ENCODE measurements at places on chromosomes 7 and 10. TPM values are rescaled to one million over a fixed set of nuclear protein-coding genes. Genes with fewer than 3 reads are reported as not detected.

The ATOH7 gene
- total RNA-seq = not detected

The NEUROG3 gene
- not detected for total RNA-seq

The ARMC3 gene
- total RNA-seq = not detected

The TMEM196 gene
- not detected for total RNA-seq

The SH2D4B gene
- total RNA-seq = 0.30 TPM

The IDI2 gene
- total RNA-seq = not detected

The SLC35G1 gene
- total RNA-seq = 5.8 TPM

The KCND2 gene
- total RNA-seq = not detected

Data from T-helper 17 cell (primary cell).